ENCODE measurements at places on chromosomes 16 and 17.

DNA sequence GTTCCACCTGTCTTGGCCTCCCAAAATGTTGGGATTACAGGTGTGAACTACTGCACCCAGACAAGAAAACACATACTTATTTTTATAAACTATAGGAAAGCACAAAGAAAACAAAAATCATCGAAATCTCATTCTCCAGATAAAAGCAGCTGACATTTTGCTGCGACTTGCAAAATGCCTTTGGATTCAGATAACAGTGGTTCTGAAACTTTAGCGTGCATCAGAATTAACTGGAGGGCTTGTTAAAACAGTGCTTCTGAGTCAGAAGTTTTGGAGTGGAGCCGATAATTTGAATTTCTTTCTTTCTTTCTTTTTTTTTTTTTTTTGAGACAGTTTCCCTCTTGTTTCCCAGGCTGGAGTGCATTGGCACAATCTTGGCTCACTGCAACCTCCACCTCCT, 17.7 kb upstream of the GJD3 start:
- DNase-seq = no peak

DNA sequence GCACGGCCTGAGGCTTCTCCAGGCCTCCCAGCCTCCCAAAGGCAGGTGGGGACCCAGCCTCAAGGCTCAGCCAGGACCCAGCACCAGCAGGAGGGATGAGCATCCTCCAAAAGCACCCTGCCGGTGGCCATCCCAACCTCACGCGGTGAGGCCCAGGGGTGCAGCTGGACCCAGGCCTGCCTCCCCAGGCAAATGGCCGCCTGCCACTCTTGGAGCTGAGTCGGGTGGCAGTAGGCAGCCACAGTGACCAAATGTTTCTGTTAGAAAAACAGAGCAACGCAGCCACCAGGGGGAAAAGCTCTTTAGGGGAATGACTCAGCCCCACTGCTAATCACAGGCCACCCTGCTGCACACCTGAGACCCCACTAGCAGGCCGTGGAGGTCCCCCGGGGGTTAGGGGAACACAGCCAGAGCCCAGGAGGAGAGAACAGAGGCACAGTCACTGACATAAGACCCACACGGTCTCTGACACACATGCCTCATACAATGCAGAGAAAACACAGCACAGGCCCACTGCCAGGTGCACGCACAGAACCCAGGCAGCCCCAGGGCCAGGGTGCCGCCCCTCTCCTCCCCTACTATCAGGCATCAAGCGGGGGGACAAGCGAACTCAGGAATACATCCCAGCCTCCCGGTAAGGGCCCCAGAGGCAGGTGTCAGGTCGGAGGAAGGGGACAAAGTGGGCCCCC, 12.4 kb downstream of the BCAR1 start:
- no peak for DNase-seq

GRCh38 chr17:2054512-2055291, at the start of gene HIC1:
TSS of gene HIC1 (plus strand) at chr17:2055103. CDS start at chr17:2056691, 1,588 bp downstream.
- DNase-seq = peak; percentile 86

- DNase-seq = no peak
These were observed 95.7 kb downstream of the SLC39A11 start for GRCh38 chr17:72996791-72997190.

- peak; percentile 30 for DNase-seq
These were observed 349.6 kb downstream of the KIF2B start for GRCh38 chr17:54172096-54172984.

- no peak for DNase-seq
These were observed 329.9 kb downstream of the KCNJ2 start for GRCh38 chr17:70499067-70499786.

DNA sequence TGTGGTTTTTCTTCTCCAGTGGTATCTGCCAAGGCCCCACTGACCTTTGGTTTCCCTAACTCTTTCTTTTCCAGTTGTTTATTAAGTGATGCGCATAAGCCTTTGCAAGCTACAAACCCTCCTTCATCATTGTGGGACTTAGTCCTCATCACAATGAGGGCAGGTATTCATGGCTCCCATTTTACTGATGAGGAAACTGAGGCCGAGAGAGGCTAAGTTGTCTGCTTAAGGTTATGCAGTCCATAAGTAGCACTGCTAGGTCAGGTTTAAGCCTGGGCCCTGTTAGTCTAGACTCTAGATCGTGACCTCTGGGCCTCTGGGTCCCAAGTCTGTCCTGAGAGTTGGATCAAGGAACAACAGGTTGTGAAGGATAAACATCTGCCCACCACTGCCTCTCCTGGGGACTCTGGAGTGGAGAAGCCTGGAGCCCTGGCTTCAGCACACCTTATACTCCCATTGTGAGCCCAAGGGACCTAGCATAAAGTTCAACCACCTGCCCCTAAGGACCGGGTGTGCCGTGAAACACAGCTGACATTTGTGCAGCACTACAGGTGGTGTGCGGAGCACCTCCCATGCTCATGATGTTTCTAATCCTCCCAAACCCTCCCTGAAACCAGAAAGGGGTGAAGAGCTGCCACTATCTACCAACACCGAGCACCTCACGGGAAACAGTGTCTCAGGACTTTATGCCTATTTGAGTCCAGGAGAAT, 5.2 kb upstream of the KCNH6 start:
- DNase-seq = no peak

GRCh38 chr17:55654022-55654421, 68.6 kb downstream of the TMEM100 start:
- peak; percentile 8 for DNase-seq

GRCh38 chr17:31310260-31310659, 3.6 kb downstream of the EVI2B start:
- DNase-seq = no peak

- DNase-seq = no peak
These were observed 93.9 kb upstream of the WSCD1 start for GRCh38 chr17:5976251-5976650.

- no peak for DNase-seq
These were observed 6.2 kb upstream of the MEOX1 start for GRCh38 chr17:43667947-43668348.

DNA sequence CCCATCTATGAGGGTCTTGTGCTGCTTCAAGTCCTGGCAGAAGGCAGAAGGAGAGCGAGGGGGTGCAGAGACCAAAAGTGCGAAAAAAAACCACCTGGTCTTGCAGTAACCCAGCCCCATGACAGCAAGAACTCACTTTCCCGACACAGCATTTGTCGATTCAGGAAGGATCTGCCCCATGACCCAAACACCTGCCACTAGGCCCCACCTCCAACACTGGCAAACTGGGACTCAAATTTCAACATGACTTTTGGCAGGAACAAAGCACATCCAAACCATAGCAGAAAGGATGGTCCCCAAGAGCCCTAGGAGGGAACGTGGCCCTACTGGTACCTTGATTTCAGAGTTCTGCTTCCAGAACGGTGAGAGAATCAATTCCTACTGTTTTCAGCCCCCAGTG, 34.7 kb upstream of the KLHDC4 start:
- DNase-seq = no peak

DNA sequence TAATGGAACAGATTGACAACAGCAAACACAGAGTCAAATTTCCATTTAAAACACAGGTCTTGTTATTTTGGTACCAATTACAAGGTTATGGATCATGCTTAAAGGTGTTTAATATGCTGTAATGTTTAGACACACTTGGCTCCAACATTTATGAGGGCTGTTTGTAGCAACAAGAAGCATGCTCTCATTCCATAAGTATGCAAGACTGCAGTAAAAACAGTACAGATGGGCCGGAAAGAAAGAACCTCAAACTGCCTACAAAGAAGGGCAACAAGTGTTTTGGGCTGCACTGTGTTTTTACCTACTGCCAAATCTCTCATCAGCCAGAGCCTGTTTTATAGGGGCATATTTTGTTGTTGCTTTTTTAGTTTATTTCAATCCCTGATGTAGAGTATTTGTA, 100.5 kb upstream of the HS3ST3A1 start:
- DNase-seq = no peak

GRCh38 chr16:12898551-12898950, 2.8 kb upstream of the SHISA9 start:
- DNase-seq = no peak

- no peak for DNase-seq
These were observed 53.8 kb upstream of the LYRM9 start for GRCh38 chr17:27947005-27947406.

- no peak for DNase-seq
These were observed 4.7 kb downstream of the NOD2 start for GRCh38 chr16:50697881-50698767.

DNA sequence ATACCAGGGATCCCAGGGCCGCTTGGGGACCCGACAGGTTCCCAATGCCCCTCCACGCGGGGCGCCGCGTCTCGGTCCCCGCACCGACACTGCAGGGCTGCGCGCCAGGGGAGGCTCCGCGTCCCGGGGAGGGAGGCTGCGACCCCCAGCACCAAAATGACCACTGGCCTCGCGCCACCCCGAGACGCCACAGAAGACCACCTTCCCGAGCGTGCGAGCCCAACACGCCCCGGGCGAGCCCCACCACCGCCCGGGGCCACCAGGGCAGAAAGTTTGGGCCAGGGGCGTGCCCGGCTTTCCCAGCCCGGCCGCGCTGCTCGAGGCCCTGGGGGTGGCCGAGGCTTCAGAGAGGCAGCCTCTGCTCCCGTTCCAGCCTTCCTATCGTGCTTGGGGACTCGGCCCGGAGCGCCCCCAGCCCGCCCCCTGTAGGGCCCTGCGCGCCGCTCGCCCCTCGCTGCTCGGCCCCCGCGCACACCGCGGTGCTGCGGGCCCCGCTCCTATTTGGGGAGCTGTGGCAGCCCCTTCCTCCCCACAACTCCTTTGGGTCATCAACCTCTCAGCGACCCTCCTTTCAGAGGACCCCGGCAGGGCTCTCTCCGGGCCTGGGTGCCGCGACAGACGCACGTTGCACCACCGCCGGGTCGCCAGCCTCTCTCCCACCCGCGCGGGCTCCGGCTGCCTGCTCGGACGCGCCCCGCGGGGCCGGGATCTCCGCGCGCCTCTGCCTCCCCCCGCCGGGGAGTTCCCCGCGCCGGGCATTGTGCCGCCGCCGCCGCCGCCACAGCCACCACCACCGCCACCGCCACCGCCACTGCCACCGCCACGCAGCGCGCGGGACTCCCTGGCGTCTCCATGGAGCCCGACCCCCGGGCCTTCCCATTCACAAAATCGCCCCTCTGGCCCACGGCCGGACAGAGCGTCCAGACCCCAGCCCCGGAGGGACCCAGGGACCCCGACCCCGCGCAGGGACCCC, 892 bp downstream of the RBFOX3 start:
- DNase-seq = no peak

Measured in cardiac muscle cell (in vitro differentiated cells and primary cell).